ENCODE measurements at places on chromosomes 1 and 21.

GRCh38 chr1:170695955-170696590 is 32.1 kb downstream of the PRRX1 start:
- DNase-seq = no peak

DNA sequence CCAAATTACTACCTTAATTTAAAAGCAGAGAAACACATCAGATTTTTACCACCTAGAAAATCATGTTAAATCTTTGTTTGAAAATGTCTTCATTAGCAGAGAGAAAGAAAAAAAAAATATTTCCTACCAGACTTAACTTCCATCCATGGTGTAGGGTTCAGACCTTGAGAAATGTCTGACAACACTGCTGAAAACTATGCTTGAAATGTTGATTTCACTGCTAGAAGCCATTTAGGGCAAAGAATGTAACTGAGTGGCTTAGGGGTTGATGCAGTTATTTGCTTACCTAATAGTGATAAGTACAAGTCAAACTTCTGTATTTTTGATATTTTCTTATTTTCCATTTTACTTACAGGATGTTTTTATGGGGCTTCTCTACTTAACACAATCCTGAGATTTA is 495.6 kb upstream of the NEGR1 start:
- peak; percentile 4 for DNase-seq

GRCh38 chr1:42035205-42035829 is 116.6 kb upstream of the HIVEP3 start:
- peak; percentile 55 for DNase-seq

DNA sequence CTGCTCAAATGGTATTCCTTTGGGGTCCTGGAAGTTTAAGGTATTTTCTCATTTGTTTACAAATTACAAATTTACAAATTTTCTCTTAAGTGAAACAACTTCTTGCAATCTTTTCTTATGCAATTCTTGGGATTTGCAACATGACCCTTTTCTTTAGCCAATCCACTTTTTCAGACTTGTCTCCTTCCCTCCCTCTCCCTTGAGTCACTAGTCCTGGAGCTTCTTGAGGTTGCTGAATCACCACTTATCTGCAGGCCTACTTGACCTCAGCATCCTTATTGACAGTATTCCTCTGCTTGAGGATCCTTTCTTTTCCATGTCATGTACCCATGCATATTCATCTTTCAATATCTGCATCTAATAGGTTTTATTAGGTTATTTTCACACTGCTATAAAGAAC is 302.8 kb upstream of the ADAMTS5 start:
- DNase-seq = peak; percentile 98

- DNase-seq = no peak
Measured at GRCh38 chr1:241964550-241965282, 7.1 kb downstream of the BECN2 start.

DNA sequence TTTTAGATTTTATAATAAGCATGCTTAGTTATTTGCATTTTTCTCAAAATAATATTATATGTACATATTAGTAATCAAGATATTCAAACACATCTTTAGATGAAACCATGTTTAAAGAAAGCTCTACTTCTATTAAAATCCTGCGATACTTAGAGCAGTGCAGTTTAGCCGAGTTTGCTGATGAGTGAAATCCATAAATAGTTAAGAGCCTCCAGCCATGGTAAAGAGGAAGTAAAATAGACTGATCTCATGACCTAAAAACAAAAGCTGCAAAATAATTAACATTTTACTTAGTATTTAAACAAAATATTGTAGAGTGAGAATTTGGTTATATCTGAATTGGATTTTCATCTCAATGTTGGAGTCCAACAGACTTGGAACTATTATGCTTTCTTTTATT is 147.4 kb upstream of the NRIP1 start:
- DNase-seq = no peak

DNA sequence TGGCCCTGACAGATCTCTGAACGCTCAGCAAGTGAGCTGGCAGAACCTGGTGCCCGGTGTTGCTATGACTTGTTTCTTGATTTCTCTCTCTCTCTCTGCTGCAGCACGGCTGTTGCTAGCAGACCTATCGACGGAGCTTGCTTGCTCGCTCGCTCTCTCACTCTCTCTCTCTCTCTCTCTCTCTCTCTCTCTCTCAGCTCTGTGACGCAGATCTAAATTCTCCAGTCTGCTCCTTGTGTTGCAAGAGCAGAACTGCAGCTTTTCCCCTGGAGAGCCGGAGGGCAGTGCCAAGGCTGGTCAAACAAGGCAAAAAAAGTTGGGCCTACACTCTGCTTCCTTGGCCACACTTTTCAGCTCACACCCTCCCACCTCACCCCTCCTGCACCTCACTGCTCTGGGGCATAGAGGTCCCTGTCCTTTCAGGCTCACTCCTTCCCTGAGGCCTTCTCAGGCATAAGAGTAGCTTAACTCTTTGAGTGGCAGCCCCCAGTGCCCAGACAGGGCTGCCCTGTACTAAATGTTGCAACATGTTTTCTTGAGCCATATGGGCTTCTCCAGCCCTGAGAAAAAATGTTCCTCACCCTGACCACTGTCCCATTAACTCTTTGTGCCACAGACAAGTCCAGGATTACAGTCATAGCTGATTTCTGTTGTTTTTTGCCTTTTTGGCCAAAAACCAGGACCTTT is 72.2 kb downstream of the CD46 start:
- peak; percentile 99 for DNase-seq

DNA sequence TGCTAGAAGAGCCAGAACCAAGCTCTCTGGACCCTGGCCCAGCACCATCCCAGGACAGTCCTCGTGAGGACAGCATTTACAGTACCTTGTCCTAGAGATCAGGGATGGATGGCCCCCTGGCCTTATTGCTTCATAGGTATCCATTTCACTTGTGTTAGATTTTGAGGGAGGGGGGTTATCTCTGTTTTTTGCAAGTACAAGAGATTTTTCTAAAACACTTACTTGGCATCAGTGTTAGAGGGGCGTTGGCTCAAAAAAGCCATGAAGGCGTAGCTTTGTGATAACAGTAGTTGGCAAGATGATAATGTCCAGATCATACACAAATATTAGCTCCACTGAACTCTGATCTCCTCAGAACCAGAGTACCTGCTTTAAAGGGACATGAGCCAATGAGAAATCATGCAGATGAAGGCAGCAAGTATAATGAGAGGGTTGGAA is 5.8 kb upstream of the ATP1B1 start:
- no peak for DNase-seq

DNA sequence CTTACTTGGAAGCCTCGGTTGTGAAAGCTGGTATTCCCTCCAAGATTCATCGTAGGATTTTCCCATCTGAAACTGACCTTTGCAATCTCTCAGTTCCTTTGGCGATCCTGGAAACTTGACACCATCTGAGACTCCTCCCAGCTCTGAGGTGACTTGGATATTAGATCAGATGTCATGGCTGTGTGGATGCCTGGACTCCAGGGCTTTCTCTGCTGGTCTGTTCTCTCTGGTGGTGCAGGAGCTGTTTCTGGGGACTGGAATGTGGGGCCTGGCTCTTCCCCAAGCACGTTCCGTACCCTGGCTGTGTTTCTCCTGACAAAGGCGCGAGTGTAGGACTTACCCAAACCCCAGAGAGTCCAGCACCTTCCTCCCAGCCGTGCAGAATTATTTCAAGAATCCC is 252.2 kb downstream of the RPS6KC1 start:
- DNase-seq = peak; percentile 10

GRCh38 chr1:10149231-10149630 is 61.1 kb upstream of the KIF1B start:
- DNase-seq = no peak

DNA sequence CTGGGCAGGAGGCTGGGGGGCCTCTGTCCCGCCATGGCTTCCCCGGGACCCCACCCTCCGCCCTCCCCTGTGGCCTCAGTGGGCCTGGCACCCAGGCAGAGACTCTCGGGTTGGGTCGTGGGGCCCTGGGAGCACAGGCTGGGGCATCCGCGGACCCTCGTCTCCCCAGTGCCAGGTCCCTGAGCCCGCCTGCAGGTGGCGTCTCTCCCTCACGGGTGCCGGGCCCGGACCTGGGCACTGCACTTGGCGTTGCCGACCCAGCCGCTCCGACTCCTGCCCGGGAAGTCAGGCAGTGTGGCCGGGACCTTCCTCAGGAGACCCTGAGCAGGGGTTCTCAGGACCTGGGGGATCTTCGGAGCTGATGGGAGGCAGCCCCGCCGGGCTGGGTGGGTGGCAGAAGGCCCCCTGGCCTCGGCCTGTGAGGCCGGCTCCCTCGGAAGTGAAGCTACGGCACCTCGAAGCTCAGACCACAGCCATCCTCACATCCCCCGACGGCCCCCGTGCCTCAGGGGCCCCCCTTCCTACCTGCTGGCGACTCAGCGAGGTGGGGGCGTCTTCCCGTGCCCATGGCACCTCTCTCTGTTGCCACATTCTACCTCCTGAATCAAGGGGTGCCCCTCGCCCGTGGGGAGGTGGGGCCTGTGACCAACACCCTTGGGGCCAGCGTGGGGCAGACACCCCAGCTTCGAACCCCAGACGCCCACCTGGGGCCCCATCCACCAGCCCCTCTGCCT is 6.4 kb upstream of the C1orf159 start:
- peak; percentile 57 for DNase-seq

DNA sequence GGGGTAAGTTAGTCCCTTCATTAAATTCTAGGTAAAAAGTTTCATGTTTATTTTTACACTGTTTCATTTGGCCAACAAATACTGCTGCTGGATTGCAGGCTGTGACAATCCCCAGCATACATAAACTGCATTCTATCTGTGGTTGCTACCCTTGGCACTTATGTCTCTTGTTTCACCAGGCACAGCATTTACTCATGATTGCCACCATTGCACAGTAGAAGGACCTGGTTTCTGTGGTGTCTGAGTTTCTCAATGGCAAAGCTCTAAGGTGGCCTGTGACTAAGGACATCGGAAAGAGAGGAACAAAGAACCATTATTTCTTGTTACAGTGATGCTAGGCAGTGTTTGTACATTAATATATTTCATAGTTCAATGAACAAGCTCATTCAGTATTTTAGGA is 878.4 kb upstream of the NEGR1 start:
- no peak for DNase-seq

DNA sequence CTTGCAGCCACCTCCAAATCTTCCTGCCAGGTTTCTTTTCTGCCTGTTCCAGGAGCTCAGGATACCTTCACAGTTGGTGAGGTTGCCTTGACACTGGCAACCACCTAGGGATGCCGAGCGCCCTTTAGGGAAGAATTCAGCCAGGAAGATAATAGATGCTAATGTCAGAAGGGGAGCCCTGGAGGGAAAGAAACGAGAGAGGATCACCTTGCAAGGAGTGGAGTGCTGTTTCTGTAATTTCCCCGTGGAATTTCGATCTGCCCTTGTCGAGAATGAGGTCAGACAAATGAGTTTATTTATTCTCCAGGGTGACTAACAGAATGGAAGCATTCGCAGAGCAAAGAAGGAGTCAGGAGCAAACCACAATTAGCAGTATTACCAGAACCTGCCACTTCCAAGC is 315.8 kb upstream of the KAZN start:
- peak; percentile 39 for DNase-seq

DNA sequence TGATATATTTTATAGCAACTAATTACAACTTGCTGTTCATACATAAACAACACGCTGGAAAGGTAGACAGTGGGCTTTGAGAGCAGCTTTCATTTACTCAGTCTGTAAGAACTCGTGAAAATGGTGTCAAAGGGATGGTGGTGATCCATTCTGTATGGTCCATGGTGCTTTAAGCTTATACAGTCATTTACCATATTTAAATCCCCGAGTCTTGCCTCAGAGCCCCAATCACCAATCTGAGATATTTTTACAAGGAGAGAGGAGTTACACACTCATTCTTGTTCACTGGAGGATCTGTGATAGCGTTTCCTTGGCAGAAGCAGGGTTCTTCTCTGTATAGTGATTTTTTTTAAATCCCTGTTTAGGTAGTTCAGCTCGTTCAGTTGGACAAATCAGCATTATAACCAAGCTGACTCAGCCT is 694.6 kb downstream of the USP25 start:
- DNase-seq = peak; percentile 62

DNA sequence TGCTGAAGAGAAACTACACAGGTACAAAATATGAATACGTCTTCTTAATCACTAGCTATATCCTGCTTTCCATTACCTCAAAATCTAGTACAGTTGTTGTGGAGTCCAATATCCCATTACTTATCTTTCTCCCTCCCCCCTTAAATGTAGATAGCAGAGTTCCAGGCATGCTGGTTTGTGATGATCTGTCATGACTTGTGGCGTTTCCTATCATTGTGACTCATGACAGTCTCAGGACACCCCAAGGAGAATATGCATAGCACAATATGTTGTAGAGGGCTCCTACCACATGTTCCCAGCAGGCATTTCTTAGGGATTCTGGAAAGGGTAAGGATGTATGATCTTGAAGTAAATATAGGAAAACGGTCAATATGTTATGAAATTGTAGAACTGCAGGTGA is 206.9 kb downstream of the USH2A start:
- no peak for DNase-seq

DNA sequence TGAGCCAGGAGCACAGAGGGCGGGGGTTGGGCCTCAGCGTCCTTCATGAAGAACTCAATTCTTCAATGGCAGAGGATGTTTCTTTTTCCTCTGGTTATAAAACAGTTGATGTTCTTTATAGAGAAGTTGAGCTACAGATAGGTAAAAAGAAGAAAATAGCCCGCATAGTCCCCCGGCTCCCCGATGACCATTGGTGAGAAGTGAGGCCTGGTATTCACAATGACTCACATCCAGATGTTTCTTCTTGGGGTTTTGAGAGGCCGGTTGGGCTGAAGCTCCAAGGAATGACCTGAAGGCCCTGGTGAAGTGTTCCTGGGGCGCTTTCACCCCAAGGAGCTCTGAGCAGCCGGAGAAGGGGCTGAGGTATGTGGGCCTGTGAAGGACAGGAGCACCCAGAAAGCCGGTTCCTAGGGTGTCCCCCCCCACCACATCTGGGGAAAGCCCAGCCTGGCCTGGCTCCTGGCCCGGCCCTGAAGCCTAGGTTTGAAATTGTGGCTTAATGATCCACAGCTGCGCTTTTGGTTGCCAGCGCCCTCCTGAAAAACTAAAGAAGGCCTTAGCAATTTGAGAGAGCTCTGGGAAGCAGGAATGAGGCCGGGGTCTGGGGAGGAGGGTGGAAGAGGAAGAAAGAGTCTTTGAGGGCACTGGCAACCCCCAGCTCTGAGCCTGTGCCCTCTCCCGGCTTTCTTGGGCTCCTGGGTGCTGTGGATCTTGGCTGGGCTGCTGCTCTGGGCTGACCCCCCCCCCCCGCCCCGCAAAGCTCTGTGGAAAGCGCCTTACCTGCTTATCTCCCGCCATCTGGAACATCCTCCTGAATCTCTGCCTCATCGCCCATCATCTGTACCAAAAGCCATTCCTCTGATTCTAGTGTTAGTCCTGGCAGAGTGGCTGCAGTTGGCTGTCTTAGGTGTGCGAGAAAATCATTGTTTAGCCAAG is 444.7 kb downstream of the CAMTA1 start:
- no peak for DNase-seq

- peak; percentile 36 for DNase-seq
Measured at GRCh38 chr1:9009438-9010370, 16.5 kb downstream of the SLC2A7 start.

DNA sequence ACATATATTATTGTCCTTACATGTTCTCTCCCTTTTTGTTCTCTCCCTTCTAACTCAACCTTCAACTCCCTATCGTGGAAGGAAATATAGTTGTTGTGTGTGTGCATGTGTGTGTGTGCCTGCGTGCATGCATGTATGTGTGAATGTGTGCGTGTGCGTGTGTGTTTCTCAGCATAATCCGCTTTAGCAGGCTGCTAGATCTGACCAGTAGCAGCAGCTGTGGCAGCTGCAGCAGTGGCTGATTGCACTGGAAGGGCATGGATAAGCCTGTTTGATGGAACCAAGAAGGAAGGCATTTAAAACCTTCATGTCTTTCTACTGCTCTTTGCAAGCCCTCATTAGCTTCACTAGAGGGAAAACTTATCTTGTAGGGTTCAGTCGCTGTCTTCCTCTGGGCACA is 65.6 kb upstream of the IRF2BP2 start:
- no peak for DNase-seq
